Activated CD4-positive, alpha-beta memory T cell treated with anti-CD3 and anti-CD28 coated beads for 36 hours (primary cell): ENCODE measurements at places on chromosomes 5 and 9. TPM values are rescaled to one million over a fixed set of nuclear protein-coding genes. Genes with fewer than 3 reads are reported as not detected.

Gene FREM1
- not detected for total RNA-seq

Gene C6
- not detected for total RNA-seq

Gene KIAA1958
- total RNA-seq: 6.5 TPM

Gene ACTBL2
- total RNA-seq: not detected

Gene C5orf52
- not detected for total RNA-seq

Gene ENTREP1
- total RNA-seq: 0.07 TPM

Gene DMXL1
- total RNA-seq: 26.9 TPM

Gene SLC6A18
- total RNA-seq: not detected

Gene TOR4A
- 6.6 TPM for total RNA-seq

Gene FOXB2
- not detected for total RNA-seq

Gene TMOD1
- 2.5 TPM for total RNA-seq

Gene DNLZ
- 15.2 TPM for total RNA-seq

Gene SLC24A2
- total RNA-seq: not detected

Gene GNA14
- total RNA-seq: not detected

Gene TMC1
- total RNA-seq: not detected

Gene KIF20A
- 55.5 TPM for total RNA-seq

Gene SAXO1
- total RNA-seq: not detected

Gene MARCOL
- total RNA-seq: not detected

Gene EQTN
- total RNA-seq: not detected

Gene NREP
- total RNA-seq: 3.8 TPM

Gene RASEF
- not detected for total RNA-seq

Gene PRRC2B
- total RNA-seq: 127 TPM

Gene CDH6
- not detected for total RNA-seq

Gene AGXT2
- not detected for total RNA-seq

Gene SUB1
- 531 TPM for total RNA-seq

Gene NMUR2
- not detected for total RNA-seq

Gene LCN9
- not detected for total RNA-seq

Gene PPP3R2
- total RNA-seq: not detected

Gene SLC34A1
- not detected for total RNA-seq

Gene SOX30
- total RNA-seq: 0.93 TPM

Gene LNPEP
- 44.7 TPM for total RNA-seq

Gene STPG3
- not detected for total RNA-seq

Gene MYOT
- total RNA-seq: not detected

Gene PDCD1LG2
- total RNA-seq: 0.83 TPM

Gene CREBRF
- total RNA-seq: 16.3 TPM

Gene PCDHB14
- total RNA-seq: not detected

Gene IFNA21
- total RNA-seq: not detected

Gene NXNL2
- total RNA-seq: not detected

Gene FOXD4L4
- not detected for total RNA-seq

Gene NUTM2G
- not detected for total RNA-seq

Gene PRDM9
- not detected for total RNA-seq
